Stimulated activated CD4-positive, alpha-beta T cell treated with anti-CD3 and anti-CD28 coated beads, TNF-alpha, amount 100 ng/mL, for 1 hour (primary cell): ENCODE measurements at places on chromosomes 12 and 14.

DNA sequence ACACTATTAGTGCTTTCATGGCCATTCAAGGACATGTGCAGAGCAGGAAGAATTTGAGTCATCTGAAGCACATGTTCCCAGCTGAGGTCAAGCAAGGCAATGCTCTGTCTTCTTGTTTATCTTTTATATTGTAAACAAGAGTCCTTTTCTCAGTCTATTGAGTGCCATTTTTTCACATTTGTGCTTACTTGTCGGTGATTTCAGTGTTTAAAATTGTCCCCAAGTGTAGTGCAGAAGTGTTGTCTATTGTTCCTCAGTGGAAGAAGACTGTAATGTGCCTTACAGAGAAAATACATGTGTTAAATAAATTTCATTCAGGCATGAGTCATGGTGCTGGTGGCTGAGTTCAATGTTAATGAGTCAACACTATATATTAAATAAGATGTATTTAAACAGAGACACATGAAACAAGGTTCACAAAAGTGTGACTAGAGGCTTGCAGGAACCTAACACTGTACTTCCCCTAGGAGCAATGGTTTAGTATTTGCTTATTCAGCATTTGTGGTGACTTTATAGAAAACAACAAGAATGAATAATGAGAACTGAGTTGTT lies 391.1 kb downstream of the LRIG3 start:
- no peak for DNase-seq

DNA sequence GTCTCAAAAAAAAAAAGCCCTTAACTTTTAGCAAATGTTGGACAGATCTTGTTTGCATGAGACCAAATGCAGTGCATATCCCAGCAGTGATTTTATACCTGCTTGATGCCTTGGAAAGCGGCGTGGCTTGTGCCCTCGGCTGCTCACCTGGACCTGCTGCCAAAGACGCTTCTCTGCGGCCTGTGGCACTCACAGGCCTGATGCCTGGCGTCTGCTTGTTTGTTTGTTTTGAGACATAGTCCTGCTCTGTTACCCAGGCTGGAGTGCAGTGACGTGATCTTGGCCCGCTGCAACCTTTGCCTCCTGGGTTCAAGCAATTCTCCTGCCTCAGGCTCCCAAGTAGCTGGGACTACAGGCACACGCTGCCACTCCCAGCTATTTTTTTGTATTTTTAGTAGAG lies 5.2 kb downstream of the PGAM5 start:
- DNase-seq = no peak

GRCh38 chr14:61280092-61280525 lies 1.0 kb downstream of the TMEM30B start:
- DNase-seq = no peak

- no peak for DNase-seq
These were observed 5.1 kb downstream of the PRKAG1 start for GRCh38 chr12:49013428-49013827.

DNA sequence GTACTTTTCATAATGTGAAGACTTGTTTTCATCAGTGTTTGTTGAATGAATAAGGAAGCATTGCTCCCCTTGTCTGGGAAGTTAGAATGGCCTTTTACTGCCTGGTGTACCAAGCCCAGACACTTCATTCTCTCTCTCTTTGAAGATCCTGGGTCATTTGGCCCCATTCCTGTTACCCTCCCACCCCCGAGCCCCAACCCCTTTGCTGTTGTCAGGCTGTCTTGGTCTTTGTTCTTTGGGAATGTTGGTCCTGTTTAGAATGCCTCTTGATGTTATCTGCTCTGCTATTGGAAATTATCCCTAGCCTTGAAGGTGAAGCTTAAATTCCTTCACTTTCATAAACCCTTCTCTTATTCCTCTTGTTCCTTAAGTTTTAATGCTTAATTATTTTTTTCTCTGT lies 13.8 kb downstream of the DERA start:
- DNase-seq = no peak

GRCh38 chr12:2797721-2798418 lies 3.1 kb downstream of the FKBP4 start:
- DNase-seq = no peak
